ENCODE measurements at places on chromosomes 6 and 20.

- no peak for DNase-seq
Measured at GRCh38 chr6:43847741-43848630, 78.0 kb downstream of the VEGFA start.

- DNase-seq = peak; percentile 51
Measured at GRCh38 chr6:43308101-43308989, at the start of gene CRIP3. Gene CRIP3 (minus strand): TSS chr6:43308826. CDS start chr6:43308792, 34 bp downstream.

GRCh38 chr6:127119102-127120022 is 891 bp downstream of the RSPO3 start:
- peak; percentile 74 for DNase-seq

DNA sequence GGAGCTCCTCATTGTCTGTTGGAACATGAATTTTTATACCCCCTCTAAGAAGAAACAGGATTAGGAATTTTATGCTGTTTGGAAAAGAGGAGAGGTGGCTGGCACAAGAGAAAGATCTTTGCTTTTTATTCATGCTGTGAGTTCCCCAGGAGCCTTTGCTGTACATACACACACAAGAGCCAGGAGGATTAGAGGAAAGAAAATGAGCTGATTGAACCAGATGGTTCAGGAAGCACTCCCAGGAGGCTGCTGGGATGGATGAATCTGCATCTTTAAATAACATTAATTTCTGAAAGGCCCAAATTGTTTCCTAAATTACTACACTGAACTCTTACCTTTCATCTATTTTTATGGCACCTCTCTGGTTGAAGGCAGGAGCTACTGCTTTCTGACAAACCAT is 20.1 kb upstream of the TCP11 start:
- DNase-seq = no peak

GRCh38 chr6:17630511-17631073 is 30.5 kb downstream of the FAM8A1 start:
- no peak for DNase-seq

DNA sequence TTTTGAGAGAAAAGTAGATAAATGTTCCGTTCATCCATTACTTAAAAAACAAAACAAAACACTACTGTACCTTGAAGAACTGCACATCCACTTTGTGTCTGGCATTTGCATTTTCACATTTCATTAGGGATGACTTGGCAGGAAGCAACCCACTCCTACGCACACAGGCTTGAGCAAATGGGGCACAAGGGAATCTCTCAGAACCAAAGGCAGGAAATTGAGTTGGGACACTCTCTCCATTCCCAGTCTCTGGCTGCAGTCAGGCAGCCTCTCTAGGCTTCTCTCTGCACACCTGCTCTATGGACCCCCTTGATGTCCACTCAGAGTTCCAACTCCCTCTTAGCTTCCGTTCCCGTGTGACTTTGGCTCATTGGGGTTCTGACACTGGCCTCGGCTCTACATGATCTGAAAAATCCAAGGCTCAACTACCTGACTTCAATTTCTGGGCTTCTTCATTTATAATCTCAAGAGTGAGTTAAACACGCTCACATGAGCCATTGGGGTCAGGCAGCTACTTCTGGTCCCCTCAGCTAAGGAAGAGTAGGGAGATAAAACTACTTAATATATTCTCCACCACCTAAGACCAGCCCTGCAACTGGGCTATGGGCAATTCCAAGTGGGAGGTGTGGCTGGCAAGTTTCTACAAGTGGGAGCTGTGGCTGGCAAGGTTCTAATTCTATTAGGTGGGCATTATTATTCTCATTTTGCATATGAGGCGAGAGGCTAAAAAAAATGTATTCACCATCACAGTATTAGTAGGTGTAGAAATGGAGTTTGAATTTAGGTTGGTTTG is 251.9 kb downstream of the SOD2 start:
- DNase-seq = no peak

DNA sequence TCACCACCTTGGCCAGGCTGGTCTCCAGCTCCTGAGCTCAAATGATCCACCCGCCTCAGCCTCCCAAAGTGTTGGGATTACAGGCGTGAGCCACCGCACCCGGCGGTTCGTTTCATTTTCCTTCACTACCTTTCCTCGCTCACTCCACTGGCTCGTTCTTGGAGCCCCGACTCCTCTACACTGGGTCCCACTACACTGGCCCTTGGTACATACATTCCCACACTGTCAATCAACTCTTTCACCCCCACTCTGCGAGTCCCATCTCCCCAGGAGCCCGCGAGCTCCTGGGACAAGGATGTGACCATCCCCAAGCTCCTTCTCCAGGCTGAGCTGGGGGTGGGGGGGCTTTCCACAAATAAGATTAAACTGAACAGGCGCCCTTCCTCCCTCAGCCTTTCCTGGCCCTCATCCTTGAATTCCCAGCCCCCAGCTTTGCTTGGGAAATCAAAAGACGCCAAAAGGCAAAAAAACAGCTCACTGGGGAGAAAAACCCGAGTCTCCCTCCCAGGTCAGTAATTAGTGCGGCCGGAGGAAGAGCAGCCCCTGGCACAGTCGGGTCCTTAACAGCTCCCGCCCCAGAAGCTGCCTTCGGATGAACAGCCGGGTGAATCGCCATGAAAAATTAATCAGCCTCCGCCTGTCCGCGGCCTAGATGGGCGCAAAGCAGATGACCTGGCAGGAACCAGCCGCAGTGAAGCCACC is 42.8 kb upstream of the LY86 start:
- DNase-seq = no peak

- DNase-seq = no peak
Measured at GRCh38 chr20:50481741-50482140, 28.4 kb upstream of the PTPN1 start.

DNA sequence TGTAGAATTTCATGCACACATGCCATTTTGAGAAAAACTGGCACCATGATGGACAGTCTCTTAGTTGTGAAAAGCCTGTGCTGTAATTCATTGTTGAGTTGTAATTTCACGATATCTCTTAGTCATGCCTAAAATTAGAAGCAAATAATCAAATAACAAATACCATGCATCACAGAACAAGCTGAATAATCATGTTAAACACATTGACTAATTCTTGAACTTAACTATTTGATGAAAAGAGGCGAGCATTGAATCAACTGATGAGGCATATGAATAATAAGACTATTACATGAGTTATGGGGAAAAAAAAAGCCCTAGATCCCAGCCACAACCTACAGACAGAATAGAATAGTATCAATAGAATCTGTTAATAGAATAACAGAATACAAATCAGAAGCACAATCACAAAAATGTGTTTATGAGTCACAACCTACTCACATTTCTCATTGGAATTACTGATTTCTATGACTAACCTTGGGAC is 14.2 kb upstream of the RNF217 start:
- no peak for DNase-seq

GRCh38 chr20:58448958-58449357 is 59.9 kb downstream of the VAPB start:
- no peak for DNase-seq

- DNase-seq = no peak
Measured at GRCh38 chr20:5430670-5431069, 113.9 kb upstream of the PROKR2 start.

DNA sequence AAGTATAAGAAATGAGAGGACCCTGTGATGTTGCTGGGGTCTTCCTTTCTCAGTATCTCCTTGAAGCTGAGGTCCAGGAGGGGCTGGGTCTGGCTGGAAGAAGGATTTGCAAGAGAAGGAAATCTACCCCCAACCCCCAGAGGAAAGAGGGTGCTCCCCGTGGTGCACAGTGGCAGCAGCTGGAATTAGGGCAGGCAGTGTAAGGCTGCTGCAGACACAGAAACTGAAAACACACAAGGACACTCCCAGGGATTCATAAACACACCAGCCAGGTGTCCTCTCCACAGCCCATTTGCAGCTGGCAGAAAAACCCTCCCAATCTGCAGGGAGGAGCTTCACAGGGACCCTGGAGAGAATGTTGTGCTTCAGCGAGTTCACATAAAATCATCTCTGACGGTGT is 297.2 kb downstream of the CDH26 start:
- no peak for DNase-seq

- DNase-seq = no peak
Measured at GRCh38 chr6:39203436-39204159, 25.7 kb downstream of the KCNK5 start.

DNA sequence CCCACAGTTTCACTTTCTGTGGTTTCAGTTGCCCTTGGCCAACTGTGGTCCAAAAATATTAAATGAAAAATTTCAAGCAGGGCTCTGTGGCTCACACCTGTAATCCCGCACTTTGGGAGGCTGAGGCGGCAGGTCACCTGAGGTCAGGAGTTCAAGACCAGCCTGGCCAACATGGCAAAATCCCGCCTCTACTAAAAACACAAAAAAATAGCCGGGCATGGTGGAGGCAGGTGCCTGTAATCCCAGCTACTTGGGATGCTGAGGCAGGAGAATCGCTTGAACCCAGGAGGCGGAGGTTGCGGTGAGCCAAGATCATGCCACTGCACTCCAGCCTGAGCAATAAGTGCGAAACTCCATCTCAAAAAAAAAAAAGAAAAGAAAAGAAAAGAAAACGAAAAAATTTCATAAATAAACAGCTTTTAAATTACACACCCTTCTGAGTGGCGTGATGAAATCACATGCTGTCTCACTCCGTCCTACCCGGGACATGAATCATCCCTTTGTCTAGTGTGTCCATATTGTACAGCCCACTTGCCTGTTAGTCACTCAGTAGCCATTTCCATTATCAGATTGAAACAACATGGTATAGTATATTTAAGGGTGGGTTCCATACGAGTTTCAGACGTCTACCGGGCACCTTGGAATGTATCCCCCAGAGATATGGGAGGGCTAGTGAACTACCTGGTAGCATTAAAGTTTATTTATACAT is 11.7 kb downstream of the PTPRK start:
- DNase-seq = no peak

All from right kidney (tissue), 9 donors.